ENCODE measurements at places on chromosomes 1 and 21. TPM values are rescaled to one million over a fixed set of nuclear protein-coding genes. Genes with fewer than 3 reads are reported as not detected.

DNA sequence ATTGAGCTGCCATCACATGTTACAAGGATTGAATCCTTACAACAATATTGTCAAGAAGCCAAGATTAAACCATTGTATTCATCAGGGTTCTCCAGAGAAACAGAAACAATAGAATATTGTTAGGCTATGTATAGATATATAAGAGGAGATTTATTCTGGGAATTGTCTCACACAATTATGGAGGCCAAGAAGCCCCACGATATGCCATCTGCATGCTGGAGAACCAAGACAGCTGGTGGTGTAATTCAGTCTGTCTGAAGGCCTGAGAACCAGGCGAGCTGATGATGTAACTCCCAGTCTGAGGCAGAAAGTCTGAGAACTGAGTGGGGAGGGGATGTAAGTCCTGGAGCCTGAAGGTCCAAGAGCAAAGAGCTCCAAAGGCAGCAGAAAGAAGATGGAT, 14.5 kb upstream of the TTF2 start:
- no peak for DNase-seq

GRCh38 chr1:53539711-53540603, 80.8 kb downstream of the DMRTB1 start:
- no peak for DNase-seq

- DNase-seq = no peak
These were observed 262.9 kb downstream of the PTPRU start for GRCh38 chr1:29499104-29499650.

DNA sequence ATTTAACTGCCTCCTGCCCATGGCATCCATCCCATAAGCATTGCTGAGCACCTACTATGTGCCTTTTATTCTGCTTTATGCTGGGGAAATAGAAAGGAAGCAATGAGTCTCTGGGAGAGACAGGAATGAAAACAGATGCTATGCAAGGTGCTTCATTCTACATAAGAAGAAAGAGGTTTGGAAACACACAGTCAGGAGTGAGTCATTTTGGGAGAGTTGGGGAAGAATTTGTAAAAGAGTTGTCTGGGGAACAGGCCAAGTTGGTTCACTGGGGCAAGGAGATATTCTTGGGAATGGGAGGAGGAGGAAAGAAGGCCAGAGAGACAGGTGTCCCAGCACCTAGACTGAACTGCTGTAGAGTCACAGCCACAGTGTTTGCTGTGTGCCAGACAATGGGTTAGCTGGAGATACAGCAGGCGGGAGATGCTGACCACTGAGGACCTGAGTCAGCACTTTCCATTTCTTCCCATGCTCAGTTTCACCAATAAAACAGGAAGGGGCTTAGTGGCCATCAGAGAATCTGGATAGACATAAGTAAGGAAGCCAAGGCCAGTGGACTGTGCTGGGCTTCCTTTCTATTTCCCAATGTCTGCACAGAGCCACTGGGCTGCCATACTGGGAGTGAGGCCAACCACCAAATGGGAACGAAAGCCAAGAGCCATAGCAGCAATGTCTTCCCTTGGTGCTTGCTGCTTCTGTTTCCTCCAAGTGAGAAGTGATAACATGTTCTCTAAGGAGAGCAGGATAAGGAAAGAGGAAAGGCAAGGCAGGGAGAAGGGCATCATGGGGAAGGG, 187.7 kb upstream of the USP24 start:
- DNase-seq = no peak

DNA sequence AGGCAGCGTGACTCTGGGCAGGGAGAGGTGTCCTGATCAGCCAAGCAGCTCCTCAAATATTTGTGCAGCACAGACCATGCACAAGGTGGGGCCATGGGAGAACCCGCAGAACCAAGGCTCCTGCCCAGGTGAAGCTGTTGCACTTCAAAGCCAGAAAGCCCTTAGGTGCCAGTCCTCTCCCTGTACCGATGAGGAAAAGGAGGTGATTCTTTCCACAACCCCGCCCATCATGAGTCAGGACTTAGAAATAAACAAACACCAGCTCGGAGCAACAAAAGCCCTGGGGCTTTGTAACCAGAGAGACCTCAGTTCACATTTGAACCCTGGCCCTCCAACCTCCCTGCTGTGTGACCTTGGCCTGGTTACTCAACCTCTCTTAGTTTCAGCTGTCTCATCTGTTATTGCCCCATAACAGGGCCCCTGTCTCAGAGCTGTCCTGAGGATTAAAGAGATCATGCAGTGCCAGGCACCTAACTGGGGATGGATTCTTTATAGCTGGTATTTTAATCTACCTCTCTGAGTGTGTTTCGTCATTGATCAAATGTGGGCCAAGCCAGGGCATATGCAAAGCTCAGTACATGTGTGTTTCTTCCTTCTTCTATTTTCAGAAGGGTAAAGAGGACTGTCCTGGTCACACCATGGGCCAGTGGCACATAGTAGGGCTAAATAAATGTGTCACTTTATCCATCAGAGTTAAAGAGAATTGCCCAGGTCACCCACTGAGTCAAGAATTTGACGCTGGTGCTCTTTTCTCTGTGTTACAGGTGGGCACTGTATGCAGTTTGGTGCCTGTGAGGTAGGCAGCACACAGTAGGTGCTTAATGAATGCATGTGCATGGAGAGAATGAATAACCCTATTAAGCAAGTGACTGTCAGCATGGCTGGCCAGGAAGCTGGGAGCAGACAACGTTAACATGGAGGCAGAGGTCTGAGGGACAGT, 1.4 kb downstream of the LDLRAD1 start:
- no peak for DNase-seq

CDCA8 gene
- 33.5 TPM for total RNA-seq

GCSAML gene
- total RNA-seq = not detected

TINAGL1 gene
- not detected for total RNA-seq

Data from activated T-helper 1 cell treated with anti-CD3 and anti-CD28 coated beads, Interleukin-12 subunit alpha, Interleukin-12 subunit beta, Interleukin-2, Interleukin-4 antibody, amounts not matched to agents 30 ng/mL and 10 ng/mL and 1 ng/mL, durations not matched to agents 14 hours and 24 hours and 36 hours (primary cell).